ENCODE measurements at places on chromosomes 16 and 17.

DNA sequence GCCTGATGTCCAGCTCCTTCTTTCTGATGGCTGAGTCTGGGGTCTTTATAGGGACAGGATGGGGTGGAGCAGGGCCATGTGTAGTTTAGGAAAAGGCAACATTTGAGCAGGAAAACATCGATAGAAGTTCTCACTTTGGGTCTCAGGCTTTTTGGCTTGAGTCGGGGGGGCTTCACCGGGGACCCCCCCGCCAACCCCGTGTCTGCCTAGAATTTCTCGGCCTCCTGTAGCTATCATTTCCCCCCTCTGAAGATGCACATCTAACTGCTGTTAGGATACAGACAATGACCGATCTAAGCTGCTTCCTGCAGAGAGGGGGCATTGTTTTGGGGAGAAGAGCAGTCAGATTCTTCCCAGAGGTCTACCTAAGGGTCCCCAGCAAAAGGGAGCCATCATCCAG lies 16.7 kb upstream of the ZNHIT3 start:
- DNase-seq = no peak

DNA sequence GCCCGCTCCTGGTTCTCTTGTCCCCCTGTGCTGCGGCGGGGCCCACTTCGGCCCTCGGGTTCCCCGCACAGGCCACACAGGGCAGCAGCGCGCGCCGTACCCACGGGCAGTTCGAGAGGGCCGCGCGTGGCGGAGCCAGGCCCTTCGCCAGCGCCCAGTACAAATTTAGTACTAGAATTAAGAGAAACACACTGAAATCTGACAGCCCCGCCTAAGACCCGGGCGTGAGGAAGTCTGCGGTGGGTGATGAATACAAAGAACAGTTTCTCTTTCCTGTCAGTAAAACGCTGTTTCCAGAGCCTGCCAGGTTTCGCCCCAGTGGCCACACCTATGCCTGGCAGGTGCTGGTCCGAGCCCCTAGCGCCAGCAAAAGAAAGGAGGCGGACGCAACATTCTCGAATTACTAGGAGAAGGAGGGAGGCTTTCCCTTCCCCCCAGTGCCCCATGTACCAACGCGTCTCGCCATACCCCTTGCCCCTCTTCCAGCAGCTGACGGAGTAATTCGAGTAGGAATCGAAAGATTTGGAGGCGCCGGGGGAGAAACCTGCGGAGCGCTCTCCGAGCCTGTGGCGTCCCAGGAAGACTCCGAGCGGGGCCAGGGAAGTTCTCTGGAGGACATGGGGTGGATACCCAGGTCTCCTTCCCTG lies 591 bp upstream of the SLFN5 start:
- DNase-seq = peak; percentile 53

- DNase-seq = no peak
Measured at GRCh38 chr17:3308603-3309002, 10.4 kb upstream of the OR3A1 start.

DNA sequence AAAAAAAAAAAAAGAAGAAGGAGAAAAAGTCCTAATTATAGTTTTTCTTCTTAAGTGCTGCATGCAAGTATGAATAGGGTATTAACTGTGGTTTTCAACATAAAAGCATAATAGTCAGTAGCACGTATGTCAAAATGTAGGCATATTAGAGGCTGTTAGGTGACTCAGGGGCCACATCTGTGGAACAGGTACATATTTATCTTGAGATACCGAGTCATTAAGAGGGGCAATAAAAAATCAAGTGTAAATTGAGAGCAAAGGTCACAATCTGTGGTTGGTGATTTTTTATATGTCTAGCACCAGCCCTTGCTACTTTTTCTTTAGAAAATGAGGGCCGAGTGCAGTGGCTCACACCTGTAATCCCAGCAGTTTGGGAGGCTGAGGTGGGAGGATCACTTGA lies 1113.8 kb upstream of the RBFOX1 start:
- DNase-seq = no peak

- DNase-seq = no peak
Measured at GRCh38 chr16:531494-532125, 4.1 kb downstream of the CAPN15 start.

DNA sequence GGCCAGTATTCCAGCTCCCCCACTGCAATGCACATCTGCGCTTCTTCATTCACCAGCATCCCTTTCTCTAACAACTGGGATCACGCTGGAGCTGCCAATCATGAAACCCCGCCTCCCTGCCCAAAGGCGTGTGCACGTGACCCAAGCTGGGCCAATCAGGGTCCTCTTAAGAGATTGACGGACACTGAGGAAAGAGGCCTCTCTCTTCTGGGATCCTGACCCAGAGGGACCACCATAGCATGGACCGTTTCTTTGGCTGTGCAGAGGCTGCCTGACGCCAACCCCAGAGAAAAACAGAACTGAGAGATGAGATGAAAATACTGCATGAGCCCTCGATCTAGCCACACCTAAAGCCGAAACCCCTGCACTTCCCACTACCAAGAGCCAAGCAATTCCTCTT lies 32.0 kb downstream of the COTL1 start:
- DNase-seq = no peak

DNA sequence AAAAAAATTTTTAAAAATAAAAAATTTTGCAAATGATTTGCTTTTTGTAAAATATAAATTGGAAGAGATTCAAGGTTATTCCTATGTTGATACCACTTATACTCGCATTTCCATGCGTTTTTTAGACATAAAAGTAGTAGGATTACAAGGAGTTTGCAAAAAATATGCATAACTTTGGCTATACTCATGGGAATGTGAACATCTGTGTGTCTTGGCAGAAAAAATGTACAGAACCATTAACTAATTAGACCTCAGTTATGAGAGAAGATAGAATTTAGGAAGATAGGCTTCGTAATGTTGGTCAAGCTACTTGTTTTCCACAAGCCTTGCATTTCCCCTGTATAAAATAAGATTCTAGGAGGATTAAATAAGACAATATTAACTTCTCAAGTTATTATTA lies 61.1 kb upstream of the VPS4A start:
- no peak for DNase-seq

- DNase-seq = no peak
Measured at GRCh38 chr17:5975661-5976060, 94.5 kb upstream of the WSCD1 start.

DNA sequence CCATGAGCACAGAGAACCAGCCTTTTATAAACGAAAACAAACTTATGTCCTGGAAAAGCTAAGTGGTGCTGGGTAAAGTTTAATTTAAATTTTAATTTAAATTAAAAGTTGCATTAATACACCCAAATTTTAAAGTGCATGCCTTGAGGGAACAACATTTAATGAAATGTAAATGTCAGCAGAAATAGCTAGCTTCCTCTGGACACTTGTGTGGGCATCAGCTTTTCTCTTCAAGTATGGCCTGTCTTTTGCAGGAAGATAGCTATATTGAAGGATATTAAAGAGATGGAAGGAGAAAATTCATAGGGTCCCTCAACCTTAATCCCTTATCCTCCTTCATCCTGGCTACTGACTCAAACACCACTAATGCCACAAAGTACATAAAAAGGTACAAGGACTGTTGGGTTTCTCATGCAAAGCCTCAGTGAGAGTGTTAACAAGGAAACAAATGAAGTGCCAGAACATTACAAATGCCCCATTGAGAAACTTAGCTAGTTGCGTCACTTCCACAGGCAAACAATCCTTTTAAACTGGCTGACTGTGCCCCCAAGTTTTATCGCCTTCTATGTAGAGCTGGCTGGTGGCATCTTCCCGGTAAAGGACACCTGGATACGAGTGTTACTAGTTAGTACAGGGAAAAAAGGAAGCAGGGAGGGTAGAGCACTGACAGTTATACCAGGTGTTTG lies 14.1 kb downstream of the PHF12 start:
- DNase-seq = no peak

- peak; percentile 2 for DNase-seq
Measured at GRCh38 chr16:74862743-74863244, 88.2 kb upstream of the FA2H start.

Measured in NCI-H2029 (cell line).